LHCN-M2 (cell line): ENCODE measurements at places on chromosomes 7 and 10. TPM values are rescaled to one million over a fixed set of nuclear protein-coding genes. Genes with fewer than 3 reads are reported as not detected.
A peak's percentile ranks its signal among the peaks of the same experiment; 100 is the strongest.

DNA sequence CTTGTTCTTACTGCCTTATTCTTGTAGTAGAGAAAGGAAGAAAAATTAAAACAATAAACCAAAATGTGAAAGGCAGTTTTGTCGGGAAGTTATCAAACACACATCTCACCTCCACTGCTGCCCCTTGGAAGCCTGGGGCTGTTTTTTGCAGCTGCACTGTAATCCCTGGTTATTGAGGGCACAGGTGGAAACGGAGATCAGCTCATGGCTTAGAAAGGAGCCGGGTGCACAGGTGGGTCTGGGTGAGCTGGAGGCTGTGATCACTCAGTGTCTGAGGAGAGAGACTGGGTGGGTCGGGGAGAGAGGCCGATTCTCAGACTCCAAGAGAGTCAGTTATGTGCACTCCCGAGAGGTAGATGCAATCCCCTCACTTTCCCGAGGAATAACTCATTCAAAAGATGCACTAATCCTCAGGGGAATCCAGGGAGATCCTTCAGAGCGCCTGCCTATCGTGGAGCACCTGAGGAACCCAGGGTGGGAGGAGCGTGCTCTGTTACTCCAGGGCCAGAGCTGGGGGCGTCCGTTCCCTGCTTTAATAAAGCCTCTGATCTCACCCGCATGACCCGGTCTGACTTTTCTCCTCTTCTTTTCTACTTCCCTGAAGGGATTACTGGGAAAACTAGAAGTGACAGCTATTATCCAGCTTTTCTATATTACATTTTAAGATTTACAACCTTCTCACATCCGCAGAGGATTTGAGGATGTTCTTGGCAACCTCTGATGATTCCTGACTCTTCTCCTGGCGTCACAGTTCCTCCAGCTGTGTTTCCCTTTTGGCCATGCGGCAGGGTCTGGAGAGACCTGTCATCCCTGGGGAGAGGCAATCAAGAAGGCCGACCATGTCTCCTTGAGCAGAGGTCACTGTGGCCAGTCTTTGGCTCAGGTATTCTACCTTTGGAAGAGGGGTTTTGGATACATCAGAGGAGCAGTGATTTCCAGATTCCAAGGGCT, 82.1 kb downstream of the CAMK1D start:
- no peak for DNase-seq

- no peak for DNase-seq
Observed at GRCh38 chr10:85618841-85619240, 747.8 kb downstream of the GRID1 start.

DNA sequence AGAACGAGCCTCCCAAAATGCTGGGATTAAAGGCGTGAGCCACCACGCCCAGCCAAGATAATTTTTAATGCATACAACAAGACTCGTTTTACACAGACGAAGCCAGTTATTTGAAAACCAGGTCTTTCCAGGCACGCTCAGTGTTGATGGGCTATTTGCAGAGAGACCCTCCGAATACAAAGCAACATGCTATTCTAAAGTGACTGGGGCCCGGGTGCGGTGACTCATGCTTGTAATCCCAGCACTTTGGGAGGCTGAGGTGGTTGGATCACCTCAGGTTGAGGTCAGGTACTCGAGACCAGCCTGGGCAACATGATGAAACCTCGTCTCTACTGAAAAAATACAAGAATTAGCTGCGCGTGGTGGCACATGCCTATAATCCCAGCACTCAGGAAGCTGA, 795 bp upstream of the AZGP1 start:
- DNase-seq: no peak

DNA sequence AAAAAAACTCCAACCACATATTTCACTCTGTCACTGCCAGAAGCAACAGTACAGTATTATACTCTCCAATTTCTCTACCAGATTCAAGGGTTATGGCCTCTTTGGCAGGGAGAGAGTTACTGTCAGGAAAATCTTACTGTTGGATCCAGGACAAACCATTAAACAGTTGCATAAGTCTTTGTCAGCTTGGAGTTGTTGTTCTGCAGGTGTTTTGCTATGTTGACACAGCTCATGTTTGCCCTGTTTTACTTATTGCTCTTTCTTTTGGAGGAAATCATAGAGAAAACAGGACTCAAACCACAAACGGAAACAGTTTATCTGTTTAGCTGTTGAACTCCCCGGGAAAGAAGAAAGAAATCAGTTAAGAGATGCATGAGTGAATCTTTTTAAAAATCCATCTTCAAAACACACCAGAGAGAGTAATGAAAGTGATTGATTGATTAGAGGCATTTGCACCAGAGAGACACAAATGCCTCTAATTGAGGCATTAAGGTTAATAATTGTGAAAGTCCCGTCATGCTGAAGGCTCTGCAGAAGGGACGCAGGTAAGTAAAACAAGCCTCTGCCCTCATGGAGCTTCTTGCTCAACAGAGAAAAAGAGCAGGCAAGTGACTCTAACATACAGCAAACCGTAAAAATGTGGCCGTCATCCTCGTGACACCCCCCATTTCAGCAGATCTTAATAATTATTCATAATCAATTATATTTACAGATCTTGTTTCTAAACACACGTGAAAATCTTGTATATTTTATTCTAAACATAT, 38.7 kb upstream of the ARHGAP21 start:
- DNase-seq: peak; percentile 18

MRPL32 gene
- total RNA-seq: 63.5 and 81.4 TPM in 2 replicates
